ENCODE measurements at places on chromosomes 5 and 9.

DNA sequence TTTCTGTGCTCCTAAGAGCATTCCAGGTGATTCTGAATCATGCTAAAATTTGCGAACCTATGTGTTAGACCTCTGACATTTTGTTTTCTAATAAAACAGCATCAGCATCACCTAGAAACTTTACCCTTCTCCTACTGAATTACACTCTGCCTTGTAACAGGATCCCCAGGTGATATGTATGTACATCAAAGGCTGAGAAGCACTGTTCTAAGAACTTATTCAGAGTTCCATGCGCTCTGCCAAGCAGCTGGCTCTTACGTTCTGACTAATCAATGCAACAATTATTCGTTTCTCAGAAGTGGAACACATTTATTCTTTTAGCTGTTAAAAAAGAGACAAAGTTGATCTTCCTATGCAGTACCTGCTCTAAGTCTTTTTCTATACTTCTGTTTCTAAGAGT, 228.6 kb downstream of the SLF1 start:
- no peak for DNase-seq

- no peak for DNase-seq
Observed at GRCh38 chr5:139817362-139817761, 21.8 kb downstream of the PSD2 start.

- no peak for DNase-seq
Observed at GRCh38 chr5:176383961-176384360, 4.4 kb downstream of the NOP16 start.

- DNase-seq, result no peak
Observed at GRCh38 chr5:14672082-14672481, 7.6 kb downstream of the OTULIN start.
